Spinal cord (tissue), 10 donors: ENCODE measurements at places on chromosomes 6 and 20. TPM values are rescaled to one million over a fixed set of nuclear protein-coding genes. Genes with fewer than 3 reads are reported as not detected.

DNA sequence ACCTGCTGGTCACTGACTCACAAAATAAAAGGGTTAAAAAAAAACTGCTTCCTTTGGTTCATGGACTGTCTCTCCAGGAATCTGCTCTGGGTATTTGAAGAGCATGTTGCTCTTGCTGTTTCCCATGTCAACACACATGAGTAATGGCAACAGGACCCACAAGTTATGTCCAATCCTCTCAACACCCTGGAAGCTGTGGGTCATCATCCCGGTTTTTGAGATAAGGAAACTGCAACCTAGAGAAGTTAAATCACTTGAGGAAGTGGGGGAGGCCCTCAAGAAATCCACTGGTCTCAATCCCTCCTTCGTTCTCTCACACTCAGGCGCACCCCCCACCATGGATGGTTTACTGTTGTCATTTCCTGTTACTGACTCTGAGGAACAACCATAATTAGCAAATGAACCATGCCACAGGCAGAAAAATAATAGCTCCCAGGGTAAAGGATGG is 12.4 kb downstream of the MAP1LC3A start:
- no peak for DNase-seq

DNA sequence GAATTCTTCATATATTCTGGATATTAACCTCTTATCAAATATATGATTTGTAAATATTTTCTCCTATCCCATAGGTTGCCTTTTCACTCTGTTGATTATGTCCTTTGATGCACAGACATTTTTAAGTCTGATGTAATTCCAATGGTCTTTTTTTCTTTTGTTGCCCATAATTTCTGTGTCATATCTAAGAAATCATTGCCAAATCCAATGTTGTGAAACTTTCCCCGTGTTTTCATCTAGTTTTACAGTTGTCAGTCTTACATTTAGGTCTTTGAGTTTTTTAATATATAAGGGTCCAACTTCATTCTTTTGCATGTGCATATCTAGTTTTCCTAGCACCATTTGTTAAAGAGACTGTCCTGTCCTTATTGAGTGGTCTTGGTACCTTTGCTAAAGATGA is 111.5 kb downstream of the SESN1 start:
- no peak for DNase-seq

- no peak for DNase-seq
Observed at GRCh38 chr6:165944002-165944466, 223.6 kb downstream of the TBXT start.

- no peak for DNase-seq
Observed at GRCh38 chr20:47318586-47319516, 37.6 kb downstream of the ZMYND8 start.

GRCh38 chr20:11429168-11429567 is 488.5 kb upstream of the BTBD3 start:
- DNase-seq: no peak

The DACT2 gene
- total RNA-seq: 11.7 TPM

The C20orf204 gene
- total RNA-seq: 0.69 TPM

The CST11 gene
- total RNA-seq: not detected
